ENCODE measurements at places on chromosomes 12 and 14. TPM values are rescaled to one million over a fixed set of nuclear protein-coding genes. Genes with fewer than 3 reads are reported as not detected.
A peak's percentile ranks its signal among the peaks of the same experiment; 100 is the strongest.

The RPS6KA5 gene
- 3.7 TPM for total RNA-seq

The FANCM gene
- 7.5 TPM for total RNA-seq

The ADSS1 gene
- total RNA-seq, result 8.9 TPM

The ZFHX2 gene
- not detected for total RNA-seq

The ACSM4 gene
- total RNA-seq, result not detected

The SIX6 gene
- total RNA-seq, result 0.08 TPM

The GPR65 gene
- total RNA-seq, result 0.03 TPM

GRCh38 chr14:99773521-99774497 lies 19.4 kb upstream of the EML1 start:
- DNase-seq, result no peak

DNA sequence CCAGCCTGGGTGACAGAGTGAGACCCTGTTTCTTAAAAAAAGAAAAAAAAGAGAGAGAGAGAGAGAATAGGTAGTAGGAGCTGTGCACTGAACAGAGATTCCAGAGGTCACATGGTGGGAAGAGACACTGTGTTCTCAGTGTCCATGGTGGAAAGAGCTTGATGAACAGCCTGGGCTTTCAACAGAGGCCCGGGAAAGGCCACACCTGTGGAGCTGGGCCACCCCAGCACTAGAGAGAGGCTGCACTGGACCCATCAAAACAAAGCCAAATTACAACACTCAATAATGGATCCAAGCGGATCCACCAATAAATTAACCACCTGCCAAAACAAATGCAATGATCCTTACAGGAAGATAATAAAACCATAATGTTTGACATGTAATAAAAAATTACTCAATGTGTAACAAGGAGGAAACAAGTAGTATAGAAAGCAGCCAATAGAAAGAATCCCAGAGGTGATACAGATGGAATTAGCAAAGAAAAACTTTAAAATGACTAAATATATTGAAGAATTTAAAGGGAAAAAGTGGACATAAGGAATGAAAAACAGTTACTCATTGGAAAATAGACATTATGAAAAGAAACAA lies 44.8 kb upstream of the BCL2L14 start:
- DNase-seq, result no peak

DNA sequence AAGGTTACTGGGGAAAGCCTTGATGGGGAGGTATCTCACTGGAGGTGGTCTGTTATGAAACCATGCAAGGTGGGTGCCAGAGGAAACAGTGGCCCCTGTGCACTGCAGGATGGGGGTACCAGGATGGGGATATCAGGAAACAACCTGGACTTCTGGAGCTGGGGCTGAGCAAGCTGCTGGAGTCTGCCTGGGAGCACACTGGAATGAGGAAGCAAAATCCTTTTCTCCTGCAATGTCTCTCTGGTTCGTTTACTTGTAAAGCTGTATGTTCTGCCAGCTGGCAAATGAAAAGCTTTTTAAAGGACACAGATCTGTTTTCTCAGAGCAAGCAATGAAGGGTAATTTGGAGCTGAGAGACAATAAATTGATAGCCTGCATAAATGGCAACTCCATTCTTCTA lies 23.2 kb upstream of the SERPINA1 start:
- no peak for DNase-seq

GRCh38 chr12:47307680-47308399 lies 228.1 kb upstream of the AMIGO2 start:
- DNase-seq, result peak; percentile 83

DNA sequence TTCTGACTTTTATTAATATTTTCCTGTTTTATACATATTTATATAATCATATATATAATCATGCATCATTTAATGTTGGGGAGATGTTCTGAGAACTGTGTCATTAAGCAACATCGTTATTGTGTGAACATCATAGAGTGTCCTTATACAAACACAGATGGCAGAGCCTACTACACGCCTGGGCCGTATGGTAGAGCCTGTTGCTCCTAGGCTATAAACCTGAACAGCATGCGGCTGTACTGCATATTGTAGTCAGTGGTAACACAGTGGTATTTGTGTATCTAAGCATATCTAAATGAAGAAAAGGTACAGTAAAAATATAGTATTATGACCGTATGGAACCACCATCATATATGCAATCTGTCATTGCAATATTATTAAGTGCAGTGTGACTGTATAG lies 44.7 kb upstream of the BCL7A start:
- no peak for DNase-seq

DNA sequence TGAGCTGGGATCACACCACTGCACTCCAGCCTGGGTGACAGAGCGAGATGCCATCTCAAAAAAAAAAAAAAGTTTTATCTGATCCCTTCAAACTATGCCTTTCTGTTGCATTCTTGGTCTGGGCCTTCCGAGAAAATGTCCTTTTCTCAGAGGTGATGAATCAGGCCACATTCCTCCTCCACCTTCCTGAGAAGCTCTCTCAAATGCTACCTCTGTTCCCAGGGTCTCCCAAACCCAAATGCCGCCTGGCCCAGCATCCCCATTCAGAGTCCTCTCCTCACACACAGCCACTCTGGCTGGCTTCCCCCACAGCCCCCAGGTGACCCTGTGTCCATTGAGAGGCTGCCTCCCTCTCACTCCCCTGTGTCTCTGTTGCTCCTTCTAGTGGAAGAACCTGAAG lies 19.7 kb upstream of the TMED10 start:
- DNase-seq, result no peak

GRCh38 chr12:91772411-91772810 lies 373.2 kb downstream of the BTG1 start:
- no peak for DNase-seq

GRCh38 chr12:25883026-25883916 lies 75.2 kb upstream of the RASSF8 start:
- no peak for DNase-seq

- DNase-seq, result no peak
Measured at GRCh38 chr12:4135919-4136605, 137.5 kb upstream of the CCND2 start.

DNA sequence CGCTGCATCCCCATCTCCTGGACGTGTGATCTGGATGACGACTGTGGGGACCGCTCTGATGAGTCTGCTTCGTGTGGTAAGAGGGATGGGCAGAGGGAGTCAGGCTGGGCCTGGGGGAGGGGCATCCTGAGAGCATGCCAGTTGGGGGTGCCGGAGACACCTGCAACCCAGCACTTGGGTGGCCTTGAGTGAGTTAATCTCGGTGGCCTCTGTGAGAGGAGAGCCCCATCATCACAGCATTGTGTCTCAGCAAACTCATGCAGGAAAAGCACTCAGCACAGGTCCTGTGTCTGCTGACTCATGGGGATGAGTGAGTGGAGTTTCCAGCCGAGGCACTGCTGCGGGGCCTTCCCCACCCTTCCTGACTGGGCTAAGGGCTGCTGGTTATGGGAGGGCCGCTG lies 19.6 kb upstream of the LRP1-AS start:
- no peak for DNase-seq

DNA sequence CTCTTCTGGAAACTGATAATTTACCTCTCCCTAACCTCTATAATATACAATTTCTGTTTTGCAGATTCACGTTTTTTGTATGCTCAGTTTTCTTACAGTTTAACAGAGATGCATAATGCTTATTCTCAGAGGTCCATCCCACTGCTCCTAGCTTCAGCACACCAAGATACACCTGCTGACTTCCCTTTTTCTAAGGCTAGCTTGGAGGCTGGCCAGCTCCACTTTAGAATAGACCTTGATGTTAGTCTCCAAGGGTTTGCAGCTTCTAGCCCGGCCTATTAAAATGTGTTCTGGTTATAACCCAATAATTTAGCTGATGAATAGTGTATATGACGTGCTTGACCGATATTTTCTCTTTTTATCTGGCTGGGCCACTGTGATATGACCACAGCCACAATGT lies 261.2 kb downstream of the EGLN3 start:
- no peak for DNase-seq

DNA sequence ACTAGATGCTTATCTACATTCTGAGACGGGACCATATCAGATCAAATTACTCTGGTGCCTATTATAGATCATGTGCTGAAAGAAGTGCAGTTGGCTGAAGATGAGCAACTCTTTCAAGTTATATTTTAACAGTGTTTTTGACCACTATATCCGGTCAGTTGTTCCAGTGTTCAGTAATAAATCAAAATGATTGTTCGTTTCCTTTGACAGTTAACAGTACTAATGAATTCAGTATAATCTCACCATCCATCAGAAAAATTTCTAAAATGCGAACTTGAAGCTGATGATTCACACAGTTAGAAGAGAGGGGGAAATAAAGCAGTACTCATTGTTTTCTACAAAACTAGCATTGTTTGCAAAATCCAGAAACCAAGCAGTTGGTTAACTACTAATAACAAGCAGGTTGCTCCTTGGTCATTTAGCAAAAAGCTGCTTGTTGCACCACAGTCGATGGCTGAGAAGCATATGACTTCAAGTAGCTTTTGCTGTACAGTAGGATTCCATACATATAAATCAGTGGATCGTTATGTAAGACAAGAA lies 2.3 kb downstream of the RPS6KA5 start:
- DNase-seq, result peak; percentile 25

DNA sequence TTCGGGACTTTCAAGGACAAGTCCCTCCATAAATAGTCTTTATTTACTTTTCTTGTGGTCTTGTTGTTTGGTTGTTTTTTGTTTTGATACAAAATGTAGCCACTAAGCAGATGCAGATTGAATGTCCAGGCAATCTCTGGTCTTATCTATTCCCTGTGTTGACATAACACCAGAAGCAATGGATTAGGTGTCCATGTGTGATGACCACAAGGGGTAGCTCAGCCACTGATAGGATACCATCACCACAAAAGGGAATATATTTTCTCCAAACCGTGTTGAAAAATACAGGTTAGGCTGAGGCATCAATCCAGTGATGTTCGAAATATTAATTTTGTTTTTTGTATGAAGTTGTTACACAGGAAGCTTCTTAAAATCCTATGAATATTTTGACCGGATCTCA lies 196.3 kb downstream of the EPS8 start:
- DNase-seq, result peak; percentile 31

DNA sequence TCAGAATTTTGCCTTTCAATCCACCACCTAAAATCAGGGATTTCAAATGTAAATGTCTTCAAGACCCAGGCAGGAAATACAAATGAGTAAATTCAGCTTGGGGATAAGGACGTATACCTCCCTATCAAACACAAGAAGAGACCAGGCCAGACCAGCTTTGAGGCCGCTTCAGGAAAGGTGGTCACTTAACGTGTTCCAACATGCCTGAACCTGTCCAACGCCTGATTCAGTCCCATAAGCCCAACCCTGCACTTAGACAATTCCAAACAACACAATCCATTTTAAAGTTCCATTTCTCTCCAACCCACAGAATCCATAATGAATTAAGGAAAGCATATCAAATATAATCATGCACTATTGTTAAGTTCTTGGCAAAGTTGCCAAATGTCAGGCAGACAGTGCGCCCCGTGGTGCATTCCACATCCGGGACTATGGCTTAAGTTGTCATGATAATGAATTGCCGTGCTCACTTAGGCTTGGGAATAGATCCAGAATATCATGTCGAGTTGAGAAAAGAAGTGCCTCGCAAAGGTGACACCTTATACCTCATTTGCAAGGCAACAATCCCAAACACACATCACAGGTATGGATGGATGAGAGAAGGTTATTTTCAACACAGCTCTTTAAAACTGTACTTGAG lies 35.5 kb downstream of the CCDC60 start:
- DNase-seq, result no peak

DNA sequence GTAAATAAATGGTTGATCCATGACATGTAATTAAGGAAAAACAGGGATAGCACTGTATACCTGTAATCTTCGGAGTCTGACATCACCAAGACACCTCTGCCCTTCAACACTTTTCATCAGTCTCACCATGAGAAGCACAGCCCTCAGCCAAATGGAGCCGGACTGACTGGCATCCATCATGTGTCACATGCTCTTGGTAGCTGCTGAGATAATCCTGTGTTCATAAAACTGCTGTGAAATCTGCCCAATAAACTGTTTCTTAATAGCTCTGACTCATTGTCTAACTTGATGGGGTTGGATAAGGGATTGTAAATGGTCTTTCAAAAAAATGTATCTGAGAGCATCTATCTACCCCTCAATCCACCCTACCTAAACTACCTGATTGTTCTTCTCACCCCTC lies 33.6 kb downstream of the KCNH5 start:
- no peak for DNase-seq
